Epithelial cell of proximal tubule (primary cell): ENCODE measurements at places on chromosomes 12 and 14. TPM values are rescaled to one million over a fixed set of nuclear protein-coding genes. Genes with fewer than 3 reads are reported as not detected.

SYT1 gene
- 1.2 and 2.0 TPM in 2 replicates for total RNA-seq

MYO1H gene
- total RNA-seq, result not detected in 2 replicates

PRICKLE1 gene
- 11.6 and 22.2 TPM in 2 replicates for total RNA-seq

BRF1 gene
- 23.8 and 30.7 TPM in 2 replicates for total RNA-seq

ANKRD33 gene
- total RNA-seq, result not detected in 2 replicates

TMEM132C gene
- not detected in 2 replicates for total RNA-seq

KRT80 gene
- total RNA-seq, result 18.0 and 32.1 TPM in 2 replicates

CRIP1 gene
- 7.0 and 8.3 TPM in 2 replicates for total RNA-seq

PRPH gene
- 1.1 TPM in 1 of 2 replicates, not detected in the other for total RNA-seq

GDF3 gene
- not detected in 2 replicates for total RNA-seq

MSRB3 gene
- total RNA-seq, result 4.0 and 11.4 TPM in 2 replicates

TSPAN8 gene
- total RNA-seq, result 3.8 TPM in 1 of 2 replicates, not detected in the other

CYP27B1 gene
- total RNA-seq, result 0.87 and 3.6 TPM in 2 replicates

PAX9 gene
- 0.12 TPM in 1 of 2 replicates, not detected in the other for total RNA-seq

BCL11B gene
- 0.23 and 0.58 TPM in 2 replicates for total RNA-seq

BICDL1 gene
- 4.6 and 7.0 TPM in 2 replicates for total RNA-seq

KCNH3 gene
- total RNA-seq, result 0.07 and 0.12 TPM in 2 replicates

TSPAN19 gene
- not detected in 2 replicates for total RNA-seq

COX8C gene
- total RNA-seq, result not detected in 2 replicates

PLA2G1B gene
- total RNA-seq, result not detected in 2 replicates

DBX2 gene
- not detected in 2 replicates for total RNA-seq

HHIPL1 gene
- 0.87 and 4.9 TPM in 2 replicates for total RNA-seq

BEGAIN gene
- total RNA-seq, result 0.51 and 1.4 TPM in 2 replicates

TAS2R13 gene
- 0.29 and 1.6 TPM in 2 replicates for total RNA-seq

KRT77 gene
- not detected in 2 replicates for total RNA-seq

NRIP2 gene
- not detected in 2 replicates for total RNA-seq

SERPINA1 gene
- 15.3 and 15.8 TPM in 2 replicates for total RNA-seq
